ENCODE measurements at places on chromosomes 4 and X. TPM values are rescaled to one million over a fixed set of nuclear protein-coding genes. Genes with fewer than 3 reads are reported as not detected.

Gene DIPK2B
- total RNA-seq = 65.5 TPM

DNA sequence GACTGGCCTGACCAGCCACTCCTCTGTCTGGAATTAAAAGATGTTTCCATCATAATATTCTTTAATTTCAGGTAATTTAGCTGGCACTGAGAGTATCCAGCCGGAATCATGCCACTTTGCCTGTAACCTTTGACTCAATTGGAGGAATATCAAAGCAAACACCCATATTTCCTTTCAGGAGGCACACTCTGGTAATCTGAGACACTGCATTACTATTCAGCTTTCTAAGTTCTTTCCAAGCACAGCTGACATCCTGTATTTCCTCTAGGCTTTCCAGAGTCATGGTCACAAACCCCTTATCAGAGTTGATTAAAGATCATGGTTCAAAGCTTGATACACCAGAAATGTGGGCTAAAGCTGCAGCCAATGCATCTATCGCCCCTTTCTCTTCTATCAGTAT, 29.3 kb downstream of the INTS12 start:
- no peak for DNase-seq

DNA sequence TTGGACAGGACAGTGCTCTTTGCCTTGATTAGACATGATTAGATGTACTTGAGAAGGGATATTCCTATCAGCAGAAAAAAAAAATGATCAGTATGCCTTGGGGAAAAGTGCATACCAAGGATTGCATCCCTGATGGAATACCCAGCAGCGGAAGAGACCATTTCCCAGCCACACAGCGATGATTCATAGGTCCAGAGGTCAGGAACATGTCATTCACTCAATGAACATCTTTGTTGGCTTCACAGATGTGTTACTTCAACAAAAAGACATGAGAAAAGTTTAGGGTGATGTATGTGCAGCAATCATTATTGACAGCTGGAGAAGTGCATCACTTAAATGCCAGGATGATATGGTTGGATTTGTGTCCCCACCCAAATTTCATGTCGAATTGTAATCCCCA, 293.5 kb downstream of the ZNF674 start:
- DNase-seq = no peak

DNA sequence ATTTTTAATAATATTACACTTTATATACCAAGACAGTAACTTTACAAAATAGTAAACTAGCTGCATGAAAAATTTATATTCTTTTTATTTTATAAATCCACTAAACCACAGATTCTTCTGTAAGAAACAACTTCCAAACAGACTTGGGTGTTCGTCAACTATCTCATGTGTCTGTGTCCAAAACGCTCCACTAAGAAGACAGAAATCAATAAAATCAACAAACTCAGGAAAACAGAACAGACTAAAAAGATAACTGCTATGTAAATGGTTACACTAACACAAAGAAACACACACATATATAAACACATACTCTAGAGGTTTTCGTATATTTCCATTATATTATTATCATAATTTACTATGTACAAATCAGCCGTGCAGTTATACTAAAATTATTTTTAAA, 158.4 kb downstream of the PPP3CA start:
- no peak for DNase-seq

GRCh38 chr4:79132826-79133225, 193.0 kb downstream of the NAA11 start:
- no peak for DNase-seq

DNA sequence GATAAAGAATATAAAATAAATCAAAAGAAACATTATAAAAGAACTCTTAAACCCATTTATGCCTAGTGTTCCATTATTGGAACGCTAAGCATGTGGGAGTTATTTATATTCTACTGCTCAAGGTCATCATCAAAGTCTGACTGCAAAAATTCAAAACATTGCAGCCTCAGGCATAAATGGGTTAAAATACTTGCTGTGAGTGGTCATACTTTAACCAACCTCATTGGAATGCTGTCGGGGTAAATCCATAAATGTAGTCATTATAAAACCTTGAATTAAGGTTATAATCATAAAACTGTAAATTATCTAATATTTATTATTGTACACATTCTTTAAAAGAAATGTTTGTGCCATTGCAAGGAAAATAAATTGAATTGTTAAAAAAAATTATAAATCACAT, 55.0 kb downstream of the RPS6KA6 start:
- DNase-seq = no peak

DNA sequence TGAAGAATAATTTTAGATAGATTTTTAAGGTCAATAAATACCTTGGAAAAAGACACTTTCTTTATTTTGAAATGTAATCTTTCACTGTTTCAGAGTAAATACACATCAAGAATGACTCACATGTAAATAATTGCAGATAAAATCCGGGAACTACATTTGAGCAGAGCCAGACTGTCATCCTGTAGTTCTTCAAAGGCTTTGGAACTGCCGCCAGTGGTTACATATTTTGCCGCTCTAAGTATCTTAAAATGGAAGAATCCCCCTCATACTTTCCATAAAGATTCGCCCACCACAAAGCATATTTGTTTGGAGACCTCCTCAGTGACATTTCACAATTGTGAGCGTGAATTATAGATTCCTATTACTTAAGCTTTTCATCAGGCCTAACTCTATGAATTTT, 607.8 kb upstream of the ZFP42 start:
- DNase-seq = no peak

DNA sequence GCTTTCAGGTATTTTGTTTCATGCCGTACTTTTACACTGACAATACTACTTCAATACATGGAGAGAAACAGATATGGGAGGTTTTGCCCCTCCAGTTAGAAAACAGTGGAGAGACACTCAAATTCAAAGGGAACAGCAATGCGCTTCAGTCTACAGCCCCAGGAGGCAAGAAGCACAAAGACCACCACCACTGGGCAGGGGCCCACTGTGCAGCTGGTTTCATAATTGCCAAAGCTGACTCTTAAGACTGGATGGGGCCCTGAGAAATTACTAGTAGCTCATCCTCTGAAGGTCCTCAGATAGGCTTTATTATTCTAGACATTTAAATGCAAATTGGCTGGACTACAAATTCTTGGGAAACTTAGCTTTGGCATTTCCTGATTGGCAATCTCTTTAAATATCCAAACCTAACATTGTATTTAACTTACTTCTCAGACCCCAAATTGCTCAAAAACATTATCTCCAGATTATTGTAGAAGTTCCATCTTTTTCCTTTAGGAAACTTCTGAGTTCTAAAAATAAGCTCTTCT, 85.9 kb upstream of the GPR34 start:
- DNase-seq = no peak

Measured in breast epithelium (tissue), 4 donors.